ENCODE measurements at places on chromosomes 11 and 22.

DNA sequence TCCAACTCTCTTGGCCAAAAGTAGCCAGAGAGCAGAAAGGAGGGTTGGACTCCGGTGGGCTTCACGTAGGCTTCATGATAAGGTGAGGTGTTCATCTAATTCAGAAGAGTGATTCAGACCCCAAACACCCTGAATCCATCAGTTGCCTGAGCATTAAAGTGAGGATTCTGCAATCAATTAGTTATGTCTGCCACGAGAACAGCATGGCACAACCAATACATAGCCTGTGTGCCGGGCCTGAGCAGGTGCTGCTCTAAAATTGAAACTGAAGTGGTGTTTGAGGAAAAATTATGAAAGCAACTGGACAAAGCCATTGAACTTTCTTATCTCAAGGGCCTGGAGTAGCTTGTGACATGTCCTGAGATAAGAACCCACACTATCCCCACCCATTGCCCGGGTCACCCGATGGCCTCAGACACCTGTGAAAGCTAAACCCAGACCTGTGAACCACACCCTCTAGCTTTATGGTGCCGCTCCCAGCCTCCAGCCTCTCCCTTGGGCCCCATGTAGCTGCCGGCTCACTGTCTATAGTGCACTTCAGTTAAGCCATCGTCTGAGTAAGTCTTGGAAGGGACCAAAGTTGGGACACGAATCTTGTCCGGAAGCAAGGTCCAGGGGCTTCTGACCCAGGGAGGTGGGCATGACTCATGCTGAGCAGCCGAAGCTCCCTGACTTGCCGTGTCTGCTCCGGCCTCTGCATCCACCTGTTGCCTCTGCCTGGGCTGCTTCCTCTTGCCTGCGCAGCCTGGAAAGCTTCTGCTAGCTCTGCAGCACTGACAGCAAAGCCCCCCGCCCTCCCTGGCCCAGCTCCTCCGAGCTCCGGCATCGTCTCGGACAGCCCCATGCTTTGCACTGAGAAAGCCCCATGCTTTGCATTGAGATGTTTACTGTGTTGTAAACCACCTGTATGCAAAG, 5.7 kb upstream of the MYEOV start:
- no peak for DNase-seq

DNA sequence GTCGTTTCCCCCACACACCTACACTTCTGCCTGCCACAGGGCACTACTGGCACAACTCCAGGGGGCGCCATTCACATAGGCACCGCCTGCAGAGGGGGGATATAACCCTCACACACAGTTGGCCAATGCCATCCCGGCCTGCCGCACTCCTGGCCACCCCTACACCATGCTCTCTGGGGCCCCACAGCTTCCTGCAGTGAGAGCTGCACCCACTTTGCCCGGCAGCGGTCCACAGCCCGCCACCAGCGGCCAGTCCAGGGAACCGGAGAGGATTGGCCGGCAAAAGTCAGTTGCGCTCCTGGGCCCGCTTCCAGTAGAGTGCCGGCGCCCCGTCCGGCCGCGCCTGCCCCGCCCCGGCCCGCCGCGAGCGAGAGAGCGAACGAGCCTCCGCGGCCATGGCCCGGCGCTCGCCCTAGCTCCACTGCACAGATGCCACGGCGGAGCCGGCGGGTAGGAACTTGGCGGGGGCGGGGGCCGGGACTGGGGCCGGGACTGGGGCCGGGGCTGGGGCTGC, 25.6 kb upstream of the SUSD2 start:
- no peak for DNase-seq

DNA sequence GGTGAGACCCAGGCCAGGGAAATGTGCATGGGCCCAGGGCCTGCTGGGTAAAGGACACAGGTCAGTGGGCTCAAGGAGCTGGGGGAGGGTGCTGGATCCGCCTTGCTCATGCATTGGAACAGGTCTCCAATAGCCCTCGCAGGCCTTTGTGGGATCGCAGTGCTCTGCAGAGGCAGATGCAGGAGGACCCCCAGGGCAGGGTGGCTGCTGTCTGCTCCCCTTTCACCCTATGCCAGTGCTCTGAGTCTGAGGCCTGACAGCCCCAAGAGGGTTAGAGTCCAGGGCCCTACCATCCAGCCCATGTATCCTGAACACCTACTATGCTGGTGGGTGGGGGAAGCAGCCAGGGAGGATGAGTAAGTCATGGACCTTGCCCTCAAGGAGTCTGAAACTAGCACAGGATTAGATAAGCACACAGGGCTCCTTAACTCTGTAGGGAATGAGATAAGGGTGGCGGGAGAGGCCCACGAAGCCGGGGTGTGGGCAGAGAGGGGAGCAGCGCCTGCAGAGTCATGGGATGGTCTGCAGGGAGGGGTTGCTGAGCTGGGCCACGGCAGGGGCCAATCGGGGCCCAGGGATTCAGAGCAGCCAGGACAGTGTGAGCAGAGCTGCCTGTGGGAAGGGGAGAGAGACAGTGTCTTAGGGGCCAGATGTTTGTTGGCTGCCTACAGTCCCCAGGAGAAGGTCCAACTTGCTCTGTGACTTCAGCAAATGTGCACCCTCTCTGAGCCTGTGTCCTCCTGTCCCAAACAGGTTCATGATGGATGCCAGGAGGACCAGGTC, 10.5 kb upstream of the EHD1 start:
- no peak for DNase-seq

GRCh38 chr22:50417411-50418210, 57.2 kb downstream of the SBF1 start:
- DNase-seq, result no peak

GRCh38 chr22:42883121-42883520, 26.0 kb upstream of the ARFGAP3 start:
- DNase-seq, result no peak

GRCh38 chr11:117181586-117182550, 3.3 kb downstream of the SIDT2 start:
- DNase-seq, result no peak

DNA sequence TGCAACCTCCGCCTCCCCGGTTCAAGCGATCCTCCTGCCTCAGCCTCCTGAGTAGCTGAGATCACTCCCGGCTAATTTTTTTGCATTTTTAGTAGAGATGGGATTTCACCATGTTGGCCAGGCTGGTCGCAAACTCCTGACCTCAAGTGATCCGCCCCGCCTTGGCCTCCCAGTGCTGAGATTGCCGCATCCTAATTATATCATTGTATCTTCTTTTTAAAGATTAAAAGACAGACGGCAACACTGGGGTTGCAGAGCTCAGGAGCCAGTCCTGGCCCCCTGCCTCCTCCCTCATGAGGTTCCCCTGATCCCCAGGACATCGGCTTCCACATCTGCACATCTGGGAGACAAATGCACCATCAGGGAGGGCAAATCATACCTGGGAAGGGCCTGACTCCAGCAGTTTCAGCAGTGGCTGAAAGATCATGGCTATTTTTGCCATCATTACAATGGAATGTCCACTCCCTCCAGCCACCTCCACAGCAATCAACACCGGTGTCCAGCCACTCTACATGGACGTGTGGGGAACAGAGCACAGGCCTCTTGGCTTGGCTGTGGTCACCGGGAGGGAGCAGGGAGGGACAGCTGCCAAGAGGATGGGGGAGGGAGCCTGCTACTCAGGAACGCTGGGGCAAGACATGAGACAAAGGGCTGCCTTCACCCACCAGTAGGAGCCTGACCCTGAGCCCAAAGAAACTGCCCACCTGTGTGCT, 9.2 kb upstream of the CELSR1 start:
- DNase-seq, result no peak

GRCh38 chr11:114291842-114292680, 4.1 kb upstream of the NNMT start:
- no peak for DNase-seq

- DNase-seq, result no peak
These were observed 111.8 kb downstream of the MSANTD4 start for GRCh38 chr11:105910095-105910715.

GRCh38 chr11:35144136-35144741, 5.3 kb downstream of the CD44 start:
- DNase-seq, result peak; percentile 40

- DNase-seq, result no peak
These were observed 8.6 kb downstream of the OMP start for GRCh38 chr11:77111277-77111676.

- no peak for DNase-seq
These were observed at the start of gene MS4A15 for GRCh38 chr11:60756307-60757032. TSS of gene MS4A15 (plus strand) at chr11:60756867. CDS start at chr11:60763734, 6,867 bp downstream.

DNA sequence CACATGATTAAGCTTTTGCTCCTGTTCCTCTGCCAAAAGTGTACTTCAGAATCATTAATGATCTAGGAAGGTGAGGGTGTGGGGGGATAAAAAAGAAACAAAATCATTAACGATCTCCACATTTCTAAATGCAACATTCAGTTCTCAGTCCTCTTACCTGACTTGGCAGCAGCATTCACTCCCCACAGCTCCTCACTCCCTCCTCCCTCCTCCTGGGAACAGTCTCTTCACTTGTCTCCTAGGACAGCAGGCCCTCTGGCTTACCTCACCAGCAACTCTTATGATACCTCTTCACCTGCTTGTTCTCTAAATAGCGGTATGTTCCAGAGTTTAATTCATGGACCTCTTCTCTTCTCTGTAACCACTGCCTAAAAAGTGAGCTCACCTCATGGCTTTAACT, 56.5 kb upstream of the APOA1 start:
- no peak for DNase-seq

DNA sequence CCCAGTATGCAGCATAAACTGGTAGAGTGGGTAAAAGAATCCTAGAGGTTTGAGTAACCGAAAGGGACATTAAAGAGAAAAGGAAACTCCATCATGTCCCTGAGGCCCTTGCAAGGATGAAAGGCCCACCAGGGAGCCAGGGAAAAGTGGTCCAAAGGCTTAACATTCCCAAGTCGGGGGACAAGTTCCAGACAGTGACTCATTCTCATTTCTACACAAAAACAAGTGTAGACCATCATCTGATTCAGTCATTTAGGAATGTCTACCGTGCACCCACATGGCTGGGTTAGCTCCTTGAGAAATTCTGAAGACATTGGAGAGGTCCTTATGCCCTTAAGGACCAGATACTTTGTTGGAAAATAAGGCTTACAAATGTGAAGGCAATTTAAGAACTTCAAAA, 4.8 kb upstream of the NOX4 start:
- no peak for DNase-seq

DNA sequence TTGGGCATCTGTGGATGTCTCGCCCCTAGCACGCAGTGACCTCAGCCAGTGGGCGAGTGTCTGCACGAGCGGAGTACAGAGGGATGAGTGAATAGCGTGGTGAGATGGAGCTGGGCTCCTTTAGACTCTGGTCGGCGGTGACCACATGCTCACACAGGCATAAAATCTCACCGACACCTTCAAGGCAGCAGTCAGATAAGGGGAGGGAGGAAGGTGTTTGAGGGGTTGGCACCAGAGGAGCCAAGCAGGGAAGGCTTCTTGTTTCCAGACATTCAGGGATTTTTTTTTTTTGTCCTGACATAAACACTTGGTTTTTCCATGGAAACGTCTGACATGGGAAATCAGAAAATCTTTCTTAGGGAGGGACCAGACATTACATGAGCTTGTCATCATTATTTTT, 35.8 kb downstream of the GRIK4 start:
- DNase-seq, result no peak

DNA sequence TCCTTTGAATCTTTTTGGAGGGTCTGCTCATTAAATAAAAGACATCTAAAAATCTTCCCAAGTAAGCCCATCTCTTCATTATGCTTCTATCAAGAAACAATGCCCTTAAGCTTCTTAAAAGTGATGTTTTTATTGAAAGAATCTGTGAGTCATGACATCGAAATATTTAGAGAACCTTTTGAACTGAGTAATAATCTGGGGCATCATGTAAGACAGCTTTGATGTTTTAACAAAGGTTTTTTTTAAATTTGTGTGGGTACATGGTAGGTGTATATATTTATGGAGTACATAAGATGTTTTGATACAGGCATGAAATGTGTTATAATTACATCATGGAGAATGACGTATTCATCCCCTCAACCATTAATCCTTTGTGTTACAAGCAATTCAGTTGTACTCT, 46.8 kb downstream of the PLAAT5 start:
- no peak for DNase-seq

DNA sequence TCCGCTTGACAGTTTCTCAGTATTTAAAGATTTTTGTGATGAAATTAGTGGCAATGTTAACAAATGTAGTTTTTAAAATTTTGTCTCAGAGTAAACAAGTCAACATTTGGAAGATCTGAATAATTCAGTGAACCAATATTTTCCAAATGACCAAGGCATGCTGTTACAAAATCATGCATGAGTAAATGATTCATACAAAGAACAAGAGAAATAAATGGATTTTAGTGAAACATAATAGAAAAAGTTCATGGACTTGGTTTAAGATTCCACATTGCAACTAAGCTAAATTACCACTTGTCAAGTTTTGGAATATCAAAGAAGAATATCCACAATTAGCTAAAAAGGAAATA, 125.7 kb upstream of the SNX19 start:
- no peak for DNase-seq

GRCh38 chr11:111912535-111912934, at the start of gene HSPB2:
TSS of gene HSPB2 (plus strand) at chr11:111912734. CDS start at chr11:111912830, 96 bp downstream.
- DNase-seq, result no peak

DNA sequence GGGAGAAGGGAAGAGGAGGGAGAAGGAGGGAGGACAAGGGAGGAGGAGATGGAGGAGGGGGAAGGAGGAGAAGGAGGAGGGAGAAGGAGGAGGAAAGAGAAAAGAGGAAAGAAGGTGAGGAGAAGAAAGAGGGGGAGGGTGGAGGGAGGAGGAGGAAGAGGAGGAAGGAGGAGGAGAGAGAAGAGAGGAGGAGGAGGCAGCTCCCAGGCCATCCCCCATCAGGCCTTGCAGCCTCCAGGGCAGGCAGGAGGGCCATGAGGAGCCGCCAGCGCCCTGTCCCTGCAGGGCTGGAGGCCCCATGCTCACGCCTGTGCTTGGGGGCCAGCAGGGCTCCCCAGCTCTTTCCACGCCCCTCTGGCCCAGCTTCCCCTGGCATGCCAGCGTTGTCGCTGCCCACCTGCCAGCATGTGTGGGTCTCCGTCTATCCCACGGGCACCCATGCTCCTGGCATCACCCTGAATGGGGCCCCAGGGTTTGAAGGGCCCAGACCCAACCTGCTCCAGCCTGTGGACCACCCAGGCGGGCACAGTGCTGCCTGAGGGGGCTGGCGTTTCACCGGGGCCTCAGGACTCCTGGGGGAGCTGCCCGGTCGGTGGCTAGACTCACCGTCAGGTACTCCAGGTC, 5.2 kb downstream of the TSPAN32 start:
- no peak for DNase-seq

GRCh38 chr11:128195057-128195751, 392.2 kb downstream of the ETS1 start:
- no peak for DNase-seq

- DNase-seq, result no peak
These were observed 903.7 kb downstream of the BRD1 start for GRCh38 chr22:48923996-48924395.

GRCh38 chr11:74276581-74276980, 34.9 kb downstream of the P4HA3 start:
- no peak for DNase-seq

- DNase-seq, result no peak
These were observed 85.5 kb downstream of the ETS1 start for GRCh38 chr11:128501632-128502549.

DNA sequence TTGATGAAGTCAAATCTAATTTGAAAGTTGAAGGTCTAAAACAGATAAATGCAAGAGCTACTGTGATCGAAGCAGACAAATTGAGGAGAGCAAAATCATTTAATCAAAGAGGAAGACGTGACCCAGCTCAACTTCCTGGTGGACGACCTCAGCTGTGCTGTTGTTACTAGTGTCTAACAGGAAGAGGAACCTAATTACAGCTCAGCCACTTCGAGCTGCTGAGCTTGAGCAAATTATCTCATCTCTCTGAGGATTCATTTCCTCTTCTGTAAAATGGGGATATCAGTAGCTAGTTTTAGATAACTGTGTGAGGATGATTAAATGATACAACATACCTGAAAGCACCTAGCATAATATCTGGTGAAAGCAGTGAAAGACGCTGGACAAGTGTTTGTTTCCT, 48.6 kb upstream of the OLFML1 start:
- no peak for DNase-seq

GRCh38 chr11:81970886-81971285, 762.8 kb downstream of the FAM181B start:
- DNase-seq, result no peak

Measured in stimulated activated CD4-positive, alpha-beta T cell treated with anti-CD3 and anti-CD28 coated beads, Interleukin-1b, Interleukin-23, amount 100 ng/mL, for 24 hours (primary cell).